ENCODE measurements at places on chromosomes 3 and 15. TPM values are rescaled to one million over a fixed set of nuclear protein-coding genes. Genes with fewer than 3 reads are reported as not detected.

DNA sequence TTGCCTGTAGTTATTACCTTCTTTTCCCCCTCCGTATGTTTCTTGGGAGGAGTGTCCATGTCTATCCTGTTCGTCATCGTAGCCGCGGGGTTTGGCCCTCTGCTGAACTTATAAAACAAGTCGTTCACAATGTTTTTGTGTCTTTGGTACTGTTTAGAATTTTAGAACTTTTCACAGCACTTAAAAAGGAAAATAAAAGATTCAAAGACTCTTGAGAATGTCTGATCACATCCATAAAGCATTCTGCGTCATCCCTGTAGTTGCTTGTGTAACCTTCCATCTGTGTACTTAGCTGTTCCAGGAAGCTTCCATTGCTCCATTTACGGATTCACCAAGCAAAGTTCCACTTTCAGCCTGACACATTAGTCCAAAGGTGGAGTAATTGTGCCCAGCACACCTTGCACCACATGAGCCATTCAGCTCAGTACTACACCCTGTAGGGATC is 677.1 kb upstream of the NR2F2 start:
- DNase-seq, result no peak

- DNase-seq, result no peak
These were observed 265.6 kb downstream of the FOXP1 start for GRCh38 chr3:71317749-71318457.

DNA sequence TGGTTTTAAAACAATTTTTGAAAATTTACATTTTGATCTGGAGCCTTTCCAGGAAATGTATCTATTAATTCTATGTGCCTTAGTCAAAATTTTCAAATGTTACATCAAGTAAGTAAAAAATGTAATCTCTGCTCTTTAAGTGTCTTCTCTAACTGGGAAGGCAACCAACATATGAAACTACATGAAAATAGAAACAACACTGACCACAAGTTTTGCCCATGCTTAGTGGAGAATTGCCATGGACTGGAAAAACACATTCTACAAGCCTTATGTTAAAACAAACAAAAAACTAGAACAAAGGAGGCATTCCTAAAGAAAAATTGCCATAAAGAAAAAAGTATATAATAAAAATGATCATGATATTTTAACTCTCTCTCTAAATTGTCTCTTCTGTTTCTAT is 75.9 kb upstream of the SPRED1 start:
- DNase-seq, result no peak

- DNase-seq, result no peak
These were observed 667.1 kb downstream of the NAALADL2 start for GRCh38 chr3:175526191-175526590.

- DNase-seq, result no peak
These were observed 61.3 kb downstream of the TMCO5A start for GRCh38 chr15:37995461-37996347.

GRCh38 chr15:71051539-71051938 is 63.7 kb upstream of the THSD4 start:
- peak; percentile 32 for DNase-seq

The GP9 gene
- 0.48 TPM for total RNA-seq

DNA sequence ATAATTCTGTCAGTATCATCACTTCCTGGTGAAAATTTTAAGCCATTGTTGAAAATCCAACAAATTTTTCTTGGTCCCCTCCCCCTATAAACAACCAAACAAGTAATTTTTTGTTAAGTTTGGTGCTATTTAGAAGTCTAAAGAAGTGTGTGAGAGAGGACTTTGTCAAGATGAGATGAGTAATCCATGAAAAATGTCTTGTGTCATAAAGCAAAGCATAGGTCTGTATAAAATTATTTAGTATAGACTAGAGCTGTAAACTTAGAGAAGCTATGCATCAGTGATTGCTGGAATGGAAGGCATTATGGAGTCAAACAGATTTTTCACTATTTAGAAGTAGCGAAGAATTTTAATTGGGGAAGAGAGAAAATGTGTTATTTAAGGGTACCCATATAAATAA is 31.4 kb downstream of the MAPK6 start:
- no peak for DNase-seq

- DNase-seq, result no peak
These were observed 15.7 kb upstream of the HHATL start for GRCh38 chr3:42718338-42718737.

DNA sequence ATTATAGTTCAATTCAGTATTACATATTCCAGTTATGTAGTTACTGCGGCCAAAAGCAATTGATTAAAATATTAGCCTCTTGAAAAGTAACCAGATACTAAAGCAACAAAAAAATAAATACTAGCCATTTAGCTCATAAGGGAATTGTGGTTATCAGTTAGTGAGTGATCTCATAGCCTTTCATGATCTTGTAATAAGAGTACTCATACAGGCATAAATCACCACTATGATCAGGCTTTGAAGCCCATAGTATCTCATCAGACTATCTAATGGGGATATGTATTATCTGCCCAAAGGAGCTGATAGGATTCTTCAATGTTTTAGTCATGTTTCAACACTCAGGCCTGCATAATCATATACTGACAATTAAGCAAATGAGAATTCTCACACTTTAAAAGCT is 184.1 kb upstream of the CCDC54 start:
- no peak for DNase-seq

The HRG gene
- not detected for total RNA-seq

DNA sequence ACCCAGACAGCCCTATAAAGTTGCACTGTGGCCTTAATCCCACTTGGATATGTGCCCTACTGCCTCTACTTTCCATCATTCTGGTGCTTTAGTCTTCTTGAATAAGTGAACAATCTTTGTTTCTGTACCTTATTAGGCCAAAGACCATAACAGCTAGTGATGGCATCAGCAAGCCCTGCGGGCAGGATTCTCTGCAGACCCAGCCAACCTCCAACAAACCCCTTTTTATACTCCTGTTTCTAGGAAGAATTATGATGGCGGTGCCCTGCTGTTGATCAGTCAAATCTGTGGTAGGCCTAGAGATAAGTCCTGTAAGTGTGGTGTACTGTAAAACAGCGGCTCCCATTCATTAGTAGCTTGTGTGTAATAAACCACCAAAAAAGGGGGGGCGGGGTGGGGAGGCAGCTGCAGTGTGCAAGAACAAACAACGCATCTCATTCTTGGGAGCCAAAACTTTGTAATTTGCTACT is 40.5 kb downstream of the SOX2 start:
- DNase-seq, result no peak

- no peak for DNase-seq
These were observed 102.3 kb upstream of the NR2E3 start for GRCh38 chr15:71708051-71708429.

- DNase-seq, result no peak
These were observed 119.0 kb downstream of the XXYLT1 start for GRCh38 chr3:195151866-195152541.

The NAALADL2 gene
- 12.3 TPM for total RNA-seq

DNA sequence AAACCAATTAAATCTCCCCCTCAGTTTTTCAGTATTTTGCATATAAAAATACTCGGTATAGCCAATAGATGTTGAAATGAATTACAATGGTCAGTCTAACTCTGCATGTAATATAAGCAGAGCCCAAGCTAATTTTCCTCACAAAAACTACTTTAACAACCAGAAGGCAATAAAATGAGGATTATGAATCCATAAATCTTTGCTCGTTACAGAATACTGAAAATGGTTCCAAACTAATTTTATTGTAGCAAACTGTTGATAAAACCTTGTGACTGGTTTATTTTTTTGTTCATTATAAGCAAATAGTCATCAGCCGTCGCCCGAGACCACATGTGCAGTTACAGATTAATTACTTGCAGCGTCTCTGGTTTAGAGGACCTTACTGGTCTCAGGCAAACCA is 183.2 kb downstream of the SSR3 start:
- no peak for DNase-seq

GRCh38 chr3:152842413-152842812 is 7.5 kb downstream of the P2RY1 start:
- no peak for DNase-seq

The AMT gene
- 1.0 TPM for total RNA-seq

- DNase-seq, result no peak
These were observed 37.2 kb downstream of the PXK start for GRCh38 chr3:58369876-58370275.

The MAPKBP1 gene
- total RNA-seq, result 27.9 TPM

DNA sequence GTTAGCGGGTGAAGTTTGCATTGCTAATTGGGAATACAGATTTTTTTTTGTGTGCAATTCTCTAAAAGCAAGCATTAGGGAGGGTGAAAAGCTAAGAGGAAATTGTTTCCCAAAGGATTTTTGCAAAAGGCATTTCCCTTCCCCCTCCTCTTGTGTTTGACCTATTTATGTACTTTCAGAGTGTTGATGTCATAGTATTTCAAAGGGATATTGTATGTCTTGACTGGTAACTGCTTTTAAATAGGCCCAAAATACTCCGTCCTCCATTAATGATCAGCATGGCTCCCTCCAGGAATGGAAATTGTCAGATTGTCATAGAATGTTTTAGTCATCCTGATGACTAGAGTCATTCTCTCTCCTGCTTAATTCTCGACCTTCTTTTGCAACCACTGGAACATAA is 32.4 kb downstream of the TRIM71 start:
- no peak for DNase-seq

- DNase-seq, result no peak
These were observed 340.6 kb downstream of the THSD4 start for GRCh38 chr15:71455878-71456277.

GRCh38 chr3:42345811-42346210 is 64.6 kb downstream of the LYZL4 start:
- no peak for DNase-seq

DNA sequence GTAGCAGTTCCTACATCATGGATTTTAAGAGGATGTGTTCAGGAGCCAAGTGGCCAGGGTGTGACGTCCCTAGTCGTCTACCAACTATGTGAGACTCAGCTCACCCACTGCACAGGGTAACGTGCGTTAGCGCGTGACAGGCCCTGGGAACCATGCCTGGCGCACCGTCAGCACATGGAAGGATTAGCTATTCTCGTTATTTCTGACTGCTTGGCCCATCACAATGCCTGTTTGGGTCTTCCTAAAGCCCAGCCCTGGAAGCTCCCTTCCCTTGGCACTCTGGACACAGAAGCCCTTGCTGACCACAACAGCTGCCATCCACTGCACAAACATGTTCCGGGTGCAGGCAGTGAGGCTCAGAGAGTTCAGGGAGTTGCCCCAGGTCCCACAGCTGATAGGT is 91.0 kb upstream of the RPL32 start:
- DNase-seq, result no peak

The CCDC9B gene
- 29.2 TPM for total RNA-seq

The ARGFX gene
- not detected for total RNA-seq

The EID1 gene
- total RNA-seq, result 202 TPM

DNA sequence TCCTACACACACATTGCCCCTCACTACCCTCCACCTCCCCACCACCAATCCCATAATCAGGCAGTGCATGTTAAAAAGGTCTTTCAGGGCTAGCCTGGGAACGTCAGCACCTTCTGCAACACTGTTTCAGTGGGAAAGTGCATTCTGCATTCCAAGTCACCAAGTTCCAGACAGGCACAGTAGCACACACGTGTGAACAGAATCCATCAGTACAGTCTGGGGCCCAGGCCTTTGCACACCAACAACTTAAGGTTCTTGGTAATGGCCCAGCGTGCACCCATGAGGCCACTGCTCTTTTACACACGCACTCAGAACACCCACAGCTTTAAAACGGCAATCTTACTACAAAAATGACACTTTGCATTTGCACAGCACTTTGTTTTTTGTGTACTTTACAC is 1.2 kb downstream of the ANXA2 start:
- DNase-seq, result no peak

DNA sequence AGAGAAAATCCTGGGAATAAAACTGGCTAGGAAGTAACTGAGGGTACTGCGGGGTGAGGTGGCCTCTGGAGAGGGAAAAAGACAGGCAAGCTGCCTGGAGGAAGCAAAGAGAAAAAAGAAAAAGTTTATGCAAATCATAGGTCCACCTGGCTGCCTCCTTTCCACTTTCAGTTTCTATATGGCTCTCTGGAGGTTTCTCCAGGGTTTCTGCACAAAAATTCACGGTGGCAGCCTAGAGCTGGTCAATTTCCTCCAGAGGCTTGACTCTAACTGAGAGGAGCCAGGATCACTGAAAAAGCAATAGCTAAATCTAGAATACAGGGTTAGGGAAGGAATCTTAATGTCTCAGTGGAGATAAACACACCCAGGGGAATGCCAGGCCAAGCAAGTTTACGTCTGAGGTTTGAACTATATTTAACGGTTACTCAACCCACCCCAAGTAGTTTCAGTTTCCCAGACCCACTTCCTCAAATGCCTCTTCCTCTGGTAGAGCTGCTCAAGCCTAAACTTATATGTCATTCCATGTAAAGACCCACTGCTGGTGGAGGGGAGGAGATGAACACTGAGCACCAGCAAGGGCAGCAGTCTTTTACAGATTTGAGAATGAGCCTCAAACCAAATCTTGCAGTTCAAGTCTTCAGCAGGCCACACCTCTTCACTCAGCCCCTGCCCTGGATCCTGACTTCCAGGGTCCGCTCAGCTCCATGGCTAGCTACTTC is 5.7 kb downstream of the LYSMD2 start:
- DNase-seq, result no peak

DNA sequence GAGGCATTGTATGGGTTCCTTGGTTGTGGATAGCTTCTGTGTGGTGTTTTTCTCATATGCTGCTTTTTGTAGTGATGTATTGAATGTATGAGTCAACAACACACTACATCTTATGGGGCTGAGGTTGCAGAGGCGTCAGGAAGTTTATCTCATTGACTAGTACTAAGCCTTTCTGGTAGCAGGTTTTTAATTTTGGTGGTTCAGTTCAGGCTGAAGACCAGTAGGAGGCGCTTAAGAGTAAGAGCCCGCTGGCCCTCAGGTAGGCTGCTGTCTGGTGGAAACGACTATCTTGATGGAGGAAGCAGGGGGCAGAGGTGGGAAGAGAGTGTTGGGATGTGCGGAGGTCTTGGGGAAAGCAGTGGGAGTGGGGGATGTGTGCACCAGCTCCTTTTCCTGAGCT is 62.4 kb downstream of the RTP4 start:
- no peak for DNase-seq

The TM6SF1 gene
- 8.1 TPM for total RNA-seq

The DNAJA4 gene
- 56.4 TPM for total RNA-seq

DNA sequence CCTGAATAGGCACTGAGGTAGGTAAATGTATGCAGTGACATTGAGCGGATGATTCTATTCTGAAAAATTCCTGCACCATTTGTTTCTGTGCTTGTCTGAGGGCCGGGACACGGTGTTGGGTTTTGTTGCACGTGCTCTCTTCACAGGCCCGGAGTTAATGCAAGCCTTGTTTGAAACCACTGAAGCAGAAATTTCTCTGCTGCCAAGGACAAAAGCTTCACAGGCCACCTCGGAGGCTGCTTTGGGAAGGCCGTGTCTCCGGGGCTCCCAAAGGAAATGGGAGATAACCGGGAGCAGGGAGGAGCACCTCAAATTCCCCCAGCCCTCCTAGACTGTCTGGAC is 179.4 kb downstream of the OPA1 start:
- DNase-seq, result no peak

- no peak for DNase-seq
These were observed 1.5 kb upstream of the P2RY12 start for GRCh38 chr3:151386056-151386455.

- no peak for DNase-seq
These were observed 50.4 kb upstream of the ALCAM start for GRCh38 chr3:105316331-105316730.

GRCh38 chr3:83224101-83224868 is 1462.8 kb upstream of the GBE1 start:
- no peak for DNase-seq

The EPB42 gene
- 0.43 TPM for total RNA-seq

The ANKUB1 gene
- not detected for total RNA-seq

The CNTN4 gene
- 48.3 TPM for total RNA-seq
